D721Med (cell line): ENCODE measurements at places on chromosomes 1 and 21.
A peak's percentile ranks its signal among the peaks of the same experiment; 100 is the strongest.

- DNase-seq, result no peak
These were observed 240.5 kb downstream of the TGFB2 start for GRCh38 chr1:218585511-218586184.

- no peak for DNase-seq
These were observed 34.7 kb upstream of the SELENON start for GRCh38 chr1:25765136-25765922.

- no peak for DNase-seq
These were observed 35.8 kb upstream of the H6PD start for GRCh38 chr1:9198538-9199361.

- DNase-seq, result no peak
These were observed 200.3 kb upstream of the SGIP1 start for GRCh38 chr1:66333466-66334199.

DNA sequence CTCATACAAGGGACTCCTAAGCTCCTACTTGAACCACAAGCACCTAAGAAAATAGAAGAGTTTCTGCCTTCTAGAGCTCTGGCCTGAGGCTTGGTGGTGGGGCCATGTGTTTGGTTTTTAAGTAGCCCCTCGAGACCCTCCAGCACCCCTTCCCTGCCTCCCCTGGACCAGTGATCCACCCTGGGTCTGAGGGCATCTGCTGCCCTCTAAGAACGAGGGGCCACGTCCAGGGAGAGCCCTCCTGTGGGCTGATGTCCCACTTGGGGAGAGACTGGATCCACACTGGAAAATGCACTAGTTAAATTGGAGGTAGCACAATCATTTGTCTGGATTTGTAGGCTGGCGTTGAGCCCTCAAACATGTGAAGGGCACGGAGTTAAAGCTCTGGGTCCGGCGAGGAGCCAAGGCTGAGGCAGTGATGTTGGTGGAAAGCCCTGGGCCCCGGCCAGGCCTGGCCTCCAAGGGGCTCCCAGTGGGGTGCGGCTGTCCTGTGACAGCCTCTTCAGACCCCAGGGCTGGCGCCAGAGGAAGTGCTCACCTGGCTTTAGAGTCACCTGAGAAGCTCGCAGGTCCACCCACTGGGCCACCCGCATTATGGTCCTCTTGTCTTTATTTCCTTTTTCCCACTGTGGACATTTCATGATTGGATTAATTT, 65.2 kb downstream of the SLC37A1 start:
- no peak for DNase-seq

DNA sequence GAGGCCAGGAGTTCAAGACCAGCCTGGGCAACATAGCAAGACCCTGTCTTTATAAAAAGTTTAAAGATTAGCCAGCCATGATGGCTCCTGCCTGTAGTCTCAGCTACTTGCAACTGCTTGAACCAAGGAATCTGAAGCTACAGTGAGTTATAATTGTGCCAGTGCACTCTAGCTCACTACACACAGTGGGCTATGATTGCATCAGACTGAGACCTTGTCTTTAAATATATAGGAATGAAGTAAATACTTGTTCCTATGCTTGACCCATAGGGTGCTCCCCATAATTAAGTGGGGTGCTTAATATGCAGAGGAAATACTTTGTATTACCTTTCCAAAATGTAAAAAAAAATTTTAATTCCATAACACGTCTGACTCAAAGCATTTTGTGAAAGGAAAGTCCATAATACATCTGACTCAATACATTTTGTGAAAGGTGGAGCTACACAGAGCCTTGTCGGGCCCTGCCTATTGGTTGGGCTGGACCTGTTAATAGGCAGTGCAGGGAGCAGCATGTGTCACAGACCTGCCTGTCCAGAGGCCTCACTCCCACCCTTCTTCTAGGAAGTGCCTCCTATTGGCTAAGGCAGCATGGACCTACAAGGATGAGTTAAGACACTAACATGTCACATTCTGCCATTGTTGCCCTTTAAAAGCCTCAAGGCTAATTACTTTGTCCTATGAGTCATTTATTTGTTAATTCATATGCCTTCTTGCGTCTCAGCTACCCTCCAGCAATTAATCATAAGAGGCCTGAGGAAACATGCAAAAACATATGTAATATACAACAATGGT, 33.6 kb downstream of the CD58 start:
- DNase-seq, result no peak

- no peak for DNase-seq
These were observed 20.7 kb upstream of the RPE65 start for GRCh38 chr1:68470388-68470970.

GRCh38 chr1:96962751-96963211, 241.2 kb downstream of the PTBP2 start:
- no peak for DNase-seq

DNA sequence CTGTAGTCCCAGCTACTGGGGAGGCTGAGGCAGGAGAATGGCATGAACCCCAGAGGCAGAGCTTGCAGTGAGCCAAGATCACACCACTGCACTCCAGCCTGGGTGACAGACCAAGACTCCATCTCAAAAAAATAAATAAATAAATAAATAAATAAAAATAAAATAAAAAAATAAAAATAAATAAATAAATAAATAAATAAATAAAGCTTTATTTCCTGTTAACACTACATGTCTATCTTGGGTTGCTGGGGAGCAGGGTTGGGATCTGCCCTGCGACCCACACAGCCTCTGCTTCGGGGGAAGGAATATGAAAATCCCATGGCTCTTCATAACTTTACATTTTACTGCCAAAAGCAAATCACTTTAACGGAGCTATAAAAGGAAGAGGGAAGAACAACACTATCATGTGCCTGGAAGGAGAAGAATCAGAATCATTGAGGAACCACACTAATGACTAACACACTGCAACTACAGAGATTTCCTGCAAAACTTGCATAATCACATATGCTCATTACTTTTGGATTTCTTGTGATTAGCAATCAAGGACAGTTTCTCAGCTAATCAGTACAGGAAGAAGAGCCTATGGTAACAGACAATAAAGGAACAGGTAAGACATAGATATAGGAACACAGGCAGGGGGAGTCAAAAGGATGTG, 72.8 kb upstream of the CD55 start:
- DNase-seq, result no peak

DNA sequence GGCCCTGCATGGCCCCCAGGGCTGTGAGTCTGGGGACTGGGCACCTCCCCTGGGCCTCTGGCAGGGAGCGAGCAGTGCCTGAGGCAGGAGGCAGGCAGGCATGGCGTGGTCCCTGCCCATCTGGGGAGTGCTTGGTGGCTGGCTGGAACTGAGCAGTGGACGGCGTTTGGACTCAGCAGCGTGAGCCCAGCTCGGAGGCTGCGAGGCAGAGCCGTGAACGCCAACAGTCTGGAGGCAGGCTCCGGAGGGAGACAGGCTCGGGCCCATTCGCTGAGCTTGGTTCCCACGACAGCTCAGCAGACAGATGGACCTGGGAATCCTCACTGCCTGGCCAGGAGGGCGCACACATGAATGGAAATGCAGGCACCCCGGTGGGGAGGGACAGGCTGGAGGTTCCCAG, 160.7 kb upstream of the POU3F1 start:
- DNase-seq, result no peak

DNA sequence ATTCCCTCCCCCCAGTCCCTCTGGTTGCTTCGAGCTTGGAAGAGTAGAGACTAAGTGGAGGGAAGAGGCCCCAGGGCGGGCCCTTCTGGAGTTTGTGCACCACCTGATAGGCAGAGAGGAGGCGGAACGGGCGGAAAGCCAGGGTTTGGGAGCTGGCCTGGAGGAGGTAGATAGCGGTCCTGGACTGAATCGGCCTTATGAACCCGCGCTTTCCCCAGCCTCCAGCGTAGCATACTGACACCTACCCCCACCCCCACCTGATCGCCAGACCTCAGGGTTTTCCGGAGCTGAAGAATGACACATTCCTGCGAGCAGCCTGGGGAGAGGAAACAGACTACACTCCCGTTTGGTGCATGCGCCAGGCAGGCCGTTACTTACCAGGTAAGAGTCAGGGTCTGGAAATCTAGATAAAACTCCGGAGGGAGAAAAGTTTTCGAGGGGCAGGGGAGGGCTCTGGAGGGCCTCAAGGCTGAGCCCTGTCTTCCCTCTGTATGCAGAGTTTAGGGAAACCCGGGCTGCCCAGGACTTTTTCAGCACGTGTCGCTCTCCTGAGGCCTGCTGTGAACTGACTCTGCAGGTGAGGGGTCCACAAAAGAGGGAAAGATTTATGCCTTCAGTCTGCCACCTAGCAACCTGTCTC, 705 bp downstream of the UROD start:
- DNase-seq, result no peak

DNA sequence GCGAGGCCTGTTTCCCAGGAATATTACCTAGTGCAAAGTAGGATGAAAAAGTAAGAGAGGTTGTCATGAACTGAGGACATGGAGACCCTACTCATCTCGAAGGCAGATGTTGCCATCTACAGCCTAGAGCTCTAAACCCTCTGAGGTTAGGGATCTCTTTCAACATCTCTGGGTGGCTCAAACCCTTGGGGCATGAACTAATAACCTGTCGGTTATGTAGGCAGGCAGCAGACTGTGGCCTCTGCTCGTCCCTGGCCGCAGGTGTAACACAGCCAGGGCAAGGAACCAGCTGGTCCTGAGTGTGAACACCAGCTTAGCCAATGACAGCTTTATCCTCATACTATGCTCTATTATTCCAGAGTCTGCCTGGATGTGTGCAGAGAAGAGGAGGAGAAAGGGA, 13.2 kb downstream of the CAPZB start:
- DNase-seq, result no peak

- DNase-seq, result no peak
These were observed 252.9 kb downstream of the KCNT2 start for GRCh38 chr1:196355206-196355786.

GRCh38 chr1:203839081-203839480, 22.3 kb upstream of the SNRPE start:
- no peak for DNase-seq

DNA sequence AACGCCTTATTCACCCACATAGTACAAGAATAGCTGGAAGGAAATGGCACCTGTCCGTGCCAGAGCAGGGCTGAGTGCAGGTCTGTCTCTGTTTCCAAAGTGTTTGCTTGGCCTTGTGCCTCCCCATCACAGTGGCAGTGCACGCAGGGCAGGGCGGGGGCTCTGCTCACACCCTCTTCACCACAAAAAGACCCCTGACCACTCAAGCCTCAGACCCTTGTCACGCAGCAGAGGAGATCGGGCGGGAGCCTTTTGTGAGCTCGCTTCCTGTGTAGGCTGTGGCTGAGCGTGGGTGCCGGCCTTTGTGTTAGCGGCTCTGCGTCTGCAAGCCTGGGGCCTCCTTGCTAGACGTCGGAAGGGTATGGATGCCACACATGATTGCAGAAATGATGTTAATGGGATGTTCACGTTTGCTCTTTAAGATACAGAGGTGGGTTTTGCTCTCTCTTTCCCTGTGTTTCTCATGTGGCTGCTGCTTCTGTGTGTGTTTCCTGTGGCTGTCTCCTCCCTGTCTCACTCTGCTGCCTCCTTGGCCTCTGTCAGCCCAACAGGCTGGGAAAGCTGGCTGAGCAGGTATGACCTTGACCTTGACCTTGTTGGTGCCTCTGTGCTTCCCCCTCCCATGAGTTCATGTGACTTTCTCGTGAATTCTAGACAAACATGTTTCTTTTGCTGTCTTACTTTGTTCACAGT, 45.4 kb downstream of the S100B start:
- DNase-seq, result peak; percentile 13

DNA sequence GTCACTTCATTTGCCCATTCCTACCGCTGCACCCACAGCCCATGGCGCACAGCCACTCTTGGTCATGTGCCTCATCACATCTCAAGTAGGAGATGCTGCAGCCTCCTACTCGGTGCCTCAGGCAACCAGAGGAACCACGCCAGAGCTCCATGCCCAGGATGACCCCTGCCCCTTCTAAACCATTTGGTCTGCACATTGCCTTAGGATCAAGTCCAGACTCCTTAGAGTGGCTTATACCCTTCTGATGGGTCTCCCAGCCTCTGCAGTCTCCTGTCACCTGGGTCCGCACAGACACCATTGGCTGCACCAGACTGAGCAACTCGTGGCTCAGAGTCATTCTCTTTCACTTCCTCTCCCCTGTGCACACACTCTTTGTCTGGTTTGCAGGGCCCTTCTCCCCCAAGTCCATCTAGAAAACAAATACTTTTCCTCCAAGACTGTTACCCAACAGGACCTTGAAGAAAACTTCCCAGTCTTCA, 2.2 kb upstream of the ADORA3 start:
- no peak for DNase-seq

DNA sequence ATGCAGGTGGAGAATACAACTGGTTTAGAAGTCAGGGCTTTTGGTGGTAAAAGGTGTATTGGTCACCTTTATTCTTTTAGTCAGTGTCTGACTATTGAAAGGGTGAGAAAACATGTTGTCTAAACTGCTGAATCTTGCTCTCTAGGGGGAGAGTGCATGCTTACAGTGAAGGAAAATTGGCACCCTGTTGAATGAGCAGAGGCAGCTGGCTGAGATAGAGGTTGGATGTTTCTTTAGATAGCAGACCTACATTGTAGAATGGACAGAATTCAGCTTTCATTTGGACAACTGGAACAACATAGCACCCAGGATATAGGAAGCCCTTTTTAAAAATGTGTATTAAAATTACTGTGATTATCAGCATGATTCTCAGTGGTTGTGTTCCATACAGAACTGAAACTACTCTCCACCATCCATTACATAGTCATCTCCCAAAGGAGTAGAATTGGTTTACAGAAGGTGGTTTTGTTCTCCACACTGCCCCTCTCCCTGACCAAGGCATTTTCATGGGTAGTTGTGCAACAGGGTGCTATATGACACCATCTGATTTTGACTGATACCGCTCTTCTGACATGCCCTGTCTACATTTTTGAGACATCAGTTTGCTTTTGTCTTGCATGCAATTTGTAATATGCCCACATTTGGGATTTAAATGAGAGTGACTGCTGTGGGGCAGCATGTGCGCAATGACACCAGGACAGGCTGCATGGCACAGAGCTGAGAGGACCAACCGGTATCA, 16.2 kb downstream of the RHOU start:
- no peak for DNase-seq

- no peak for DNase-seq
These were observed 54.2 kb downstream of the JAK1 start for GRCh38 chr1:64912191-64912590.

DNA sequence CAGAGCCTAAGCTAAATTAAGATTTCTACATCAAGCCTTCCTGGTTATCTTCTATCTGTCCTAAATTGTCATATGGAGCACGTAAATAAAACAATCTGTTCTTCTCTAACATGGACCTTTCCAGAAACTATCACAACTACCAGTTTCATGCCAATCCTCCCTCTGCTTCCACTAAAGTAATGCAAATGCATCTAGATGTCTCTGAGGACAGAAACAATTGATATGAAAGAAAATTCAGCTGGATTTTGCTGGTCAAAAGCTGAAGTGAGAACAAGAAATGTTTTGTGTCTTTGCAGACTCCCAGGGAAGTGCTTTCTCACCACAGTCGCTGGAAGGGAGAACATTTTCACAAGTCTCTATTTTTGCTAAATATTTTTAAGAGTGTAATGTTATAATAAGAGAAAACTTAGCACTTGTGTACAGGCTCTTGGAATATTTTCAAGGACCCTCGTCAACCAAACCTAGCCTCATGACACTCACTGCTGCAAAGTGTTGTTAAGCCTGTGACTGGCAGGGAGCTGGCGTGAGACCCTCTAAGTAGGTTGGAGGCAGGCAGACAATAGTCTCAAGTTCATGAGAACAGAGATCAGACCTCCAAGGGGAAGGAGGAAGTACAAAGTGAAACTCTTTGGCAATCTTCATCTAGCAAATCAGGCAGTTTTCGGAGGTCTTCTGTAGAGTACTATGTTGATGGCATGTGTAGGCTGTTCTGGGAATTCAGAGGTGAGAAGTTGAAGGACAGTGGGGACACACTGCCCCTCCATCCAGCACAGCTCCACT, 38.8 kb downstream of the DNASE2B start:
- DNase-seq, result no peak

GRCh38 chr1:7373876-7374562, 397.1 kb upstream of the VAMP3 start:
- no peak for DNase-seq
